Esophagus muscularis mucosa (tissue), 4 donors: ENCODE measurements at places on chromosomes 6 and 20. TPM values are rescaled to one million over a fixed set of nuclear protein-coding genes. Genes with fewer than 3 reads are reported as not detected.
A peak's percentile ranks its signal among the peaks of the same experiment; 100 is the strongest.

- H3K27ac ChIP-seq, result no peak overlapping the region
- H3K36me3 ChIP-seq, result no peaks in the 10 kb centered on the region
- H3K27me3 ChIP-seq, result peaks cover 9% of the 10 kb centered on the region
- peak; percentile 82 for DNase-seq
Observed at GRCh38 chr6:6524951-6525350, 63.6 kb upstream of the LY86 start.

DNA sequence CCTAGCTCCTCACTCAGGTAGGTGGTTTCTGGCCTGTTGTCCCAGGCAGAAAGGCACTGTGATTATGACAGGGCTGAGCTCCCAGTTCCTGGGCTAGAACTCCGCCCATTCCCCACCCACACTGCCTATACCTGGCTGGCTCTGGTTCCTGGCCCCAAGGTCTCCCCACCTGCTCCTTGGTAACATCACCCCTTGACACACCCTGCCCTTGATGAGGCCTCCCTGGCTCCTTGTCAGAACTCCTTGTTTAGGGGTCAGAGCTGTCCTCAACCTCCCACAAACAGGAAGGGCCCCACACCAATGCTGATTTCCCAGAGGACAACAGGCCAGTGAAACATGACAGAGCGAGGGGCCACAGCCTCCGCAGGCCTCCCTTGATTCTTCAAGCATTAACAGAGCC lies 15.5 kb upstream of the MYMX start:
- H3K4me1 ChIP-seq, result no peaks in the 10 kb centered on the region
- DNase-seq, result no peak
- H3K4me3 ChIP-seq, result no peak overlapping the region

DNA sequence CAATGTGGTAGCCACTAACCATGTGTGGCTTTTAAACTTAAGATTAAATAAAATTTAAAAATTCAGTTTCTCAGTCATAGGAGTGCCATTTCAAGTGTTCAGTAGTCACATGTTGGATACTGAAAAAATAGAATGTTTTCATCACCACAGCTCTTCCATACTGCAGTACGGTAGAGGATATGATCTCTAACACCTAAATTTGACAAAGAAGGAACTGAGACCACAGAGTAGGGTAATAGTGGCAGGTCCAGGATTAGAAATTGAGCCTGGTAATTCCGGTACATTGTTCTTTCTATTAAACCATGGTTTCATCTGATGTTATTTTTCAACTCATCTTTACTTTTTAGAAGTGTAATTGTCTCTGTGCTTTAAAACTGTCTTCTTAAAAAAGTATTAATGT lies 104.0 kb downstream of the CD2AP start:
- H3K36me3 ChIP-seq, result peaks cover 26% of the 10 kb centered on the region
- no peak overlapping the region for H3K27ac ChIP-seq
- no peak overlapping the region for H3K4me3 ChIP-seq

GRCh38 chr6:112215488-112216284 lies 38.7 kb downstream of the LAMA4 start:
- H3K36me3 ChIP-seq, result peaks cover 57% of the 10 kb centered on the region
- peak overlapping the region; percentile 89 for H3K27ac ChIP-seq
- DNase-seq, result no peak
- no peak overlapping the region for H3K4me3 ChIP-seq
- no peaks in the 10 kb centered on the region for H3K27me3 ChIP-seq

DNA sequence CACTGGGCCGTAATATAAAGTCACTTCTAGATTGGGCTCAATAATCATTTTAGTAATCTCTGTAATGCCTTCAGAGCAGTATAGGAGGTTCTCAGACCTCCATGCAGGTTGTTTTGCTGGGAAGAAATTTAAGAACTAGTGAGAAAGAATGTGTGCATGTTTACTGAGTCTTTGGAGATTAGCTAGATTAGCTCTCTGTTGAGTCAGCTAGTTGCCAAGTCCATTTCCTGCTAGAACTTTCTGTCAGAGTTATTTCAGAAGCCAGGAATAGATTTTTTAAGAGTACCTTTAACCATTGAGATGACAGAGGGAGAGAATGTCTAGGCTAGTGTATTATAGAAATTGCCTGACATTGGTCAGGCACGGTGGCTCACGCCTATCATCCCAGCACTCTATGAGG lies 33.3 kb downstream of the ORC3 start:
- no peaks in the 10 kb centered on the region for H3K4me1 ChIP-seq
- no peak overlapping the region for H3K27ac ChIP-seq
- H3K27me3 ChIP-seq, result no peaks in the 10 kb centered on the region

- no peak overlapping the region for H3K4me3 ChIP-seq
- H3K27ac ChIP-seq, result no peak overlapping the region
- no peaks in the 10 kb centered on the region for H3K4me1 ChIP-seq
- no peak for DNase-seq
- no peaks in the 10 kb centered on the region for H3K36me3 ChIP-seq
- H3K27me3 ChIP-seq, result no peaks in the 10 kb centered on the region
Observed at GRCh38 chr6:133277228-133277899, 36.2 kb downstream of the EYA4 start.

- DNase-seq, result no peak
- H3K4me1 ChIP-seq, result no peaks in the 10 kb centered on the region
- peak overlapping the region; percentile 37 for H3K4me3 ChIP-seq
- no peaks in the 10 kb centered on the region for H3K36me3 ChIP-seq
- no peaks in the 10 kb centered on the region for H3K27me3 ChIP-seq
Observed at GRCh38 chr6:10659699-10660348, 34.6 kb downstream of the C6orf52 start.

DNA sequence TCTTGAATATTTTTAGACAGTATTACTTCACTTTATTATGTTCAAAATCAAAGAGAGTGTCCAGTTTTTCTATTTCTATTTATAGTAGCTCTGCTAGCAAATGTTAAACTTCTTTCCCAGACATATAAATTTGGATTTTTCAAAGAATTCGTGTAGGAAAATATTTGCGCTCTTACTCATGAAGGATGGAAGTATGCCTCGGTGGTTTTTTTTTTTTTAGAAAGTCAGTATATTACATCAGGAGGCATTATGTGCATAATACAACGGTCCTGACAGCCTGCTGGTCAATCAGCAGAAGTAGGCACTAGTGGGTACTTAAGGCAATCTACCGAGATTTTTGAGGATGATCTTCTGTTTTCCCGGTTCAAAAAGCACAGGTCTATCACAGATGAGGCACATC lies 249.3 kb downstream of the TBX18 start:
- H3K4me1 ChIP-seq, result no peaks in the 10 kb centered on the region
- H3K4me3 ChIP-seq, result no peak overlapping the region
- no peaks in the 10 kb centered on the region for H3K36me3 ChIP-seq
- no peak for DNase-seq
- H3K27me3 ChIP-seq, result no peaks in the 10 kb centered on the region

DNA sequence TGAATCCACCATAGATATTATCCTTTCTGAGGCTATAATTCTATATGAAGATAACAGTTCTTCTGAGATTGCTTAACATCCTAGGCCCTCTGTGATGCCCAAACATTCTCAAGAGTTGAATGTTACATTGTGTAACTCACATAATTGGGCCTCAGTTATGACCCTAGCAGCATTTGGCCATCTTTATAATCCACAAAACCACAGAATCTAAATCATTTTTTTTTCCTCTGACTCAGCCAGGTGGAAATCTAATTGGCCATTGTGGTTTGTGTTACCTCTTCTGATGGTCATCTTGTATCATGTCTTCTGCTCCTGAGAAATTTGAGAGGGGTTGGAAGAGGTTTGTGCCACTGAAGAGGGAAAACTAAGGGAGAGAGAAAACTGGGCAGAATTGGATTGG lies 99.5 kb downstream of the LINC00237 start:
- no peaks in the 10 kb centered on the region for H3K36me3 ChIP-seq
- no peak overlapping the region for H3K4me3 ChIP-seq
- H3K27ac ChIP-seq, result no peak overlapping the region
- no peak for DNase-seq
- no peaks in the 10 kb centered on the region for H3K4me1 ChIP-seq

- no peak for DNase-seq
- no peaks in the 10 kb centered on the region for H3K4me1 ChIP-seq
- H3K27ac ChIP-seq, result no peak overlapping the region
Observed at GRCh38 chr6:107832151-107833056, 8.3 kb upstream of the SCML4 start.

- peak; percentile 87 for DNase-seq
- peak within 1 kb of the TSS; percentile 78 for H3K27ac ChIP-seq
- peaks cover 38% of the 10 kb centered on the region for H3K4me1 ChIP-seq
- H3K36me3 ChIP-seq, result peaks cover 10% of the 10 kb centered on the region
- no peaks in the 10 kb centered on the region for H3K27me3 ChIP-seq
Observed at GRCh38 chr20:59042151-59042795, at the start of gene PRELID3B. TSS of gene PRELID3B (minus strand) at chr20:59042786. CDS start at chr20:59042730, 56 bp downstream.

- H3K4me1 ChIP-seq, result peaks cover 6% of the 10 kb centered on the region
- H3K27me3 ChIP-seq, result no peaks in the 10 kb centered on the region
- DNase-seq, result no peak
- H3K27ac ChIP-seq, result no peak overlapping the region
Observed at GRCh38 chr6:123808556-123808955, 4.9 kb downstream of the NKAIN2 start.

- no peaks in the 10 kb centered on the region for H3K4me1 ChIP-seq
- no peak for DNase-seq
- H3K4me3 ChIP-seq, result no peak overlapping the region
- H3K27ac ChIP-seq, result no peak overlapping the region
- no peaks in the 10 kb centered on the region for H3K27me3 ChIP-seq
- H3K36me3 ChIP-seq, result no peaks in the 10 kb centered on the region
Observed at GRCh38 chr6:123215211-123215610, 219.2 kb downstream of the CLVS2 start.

DNA sequence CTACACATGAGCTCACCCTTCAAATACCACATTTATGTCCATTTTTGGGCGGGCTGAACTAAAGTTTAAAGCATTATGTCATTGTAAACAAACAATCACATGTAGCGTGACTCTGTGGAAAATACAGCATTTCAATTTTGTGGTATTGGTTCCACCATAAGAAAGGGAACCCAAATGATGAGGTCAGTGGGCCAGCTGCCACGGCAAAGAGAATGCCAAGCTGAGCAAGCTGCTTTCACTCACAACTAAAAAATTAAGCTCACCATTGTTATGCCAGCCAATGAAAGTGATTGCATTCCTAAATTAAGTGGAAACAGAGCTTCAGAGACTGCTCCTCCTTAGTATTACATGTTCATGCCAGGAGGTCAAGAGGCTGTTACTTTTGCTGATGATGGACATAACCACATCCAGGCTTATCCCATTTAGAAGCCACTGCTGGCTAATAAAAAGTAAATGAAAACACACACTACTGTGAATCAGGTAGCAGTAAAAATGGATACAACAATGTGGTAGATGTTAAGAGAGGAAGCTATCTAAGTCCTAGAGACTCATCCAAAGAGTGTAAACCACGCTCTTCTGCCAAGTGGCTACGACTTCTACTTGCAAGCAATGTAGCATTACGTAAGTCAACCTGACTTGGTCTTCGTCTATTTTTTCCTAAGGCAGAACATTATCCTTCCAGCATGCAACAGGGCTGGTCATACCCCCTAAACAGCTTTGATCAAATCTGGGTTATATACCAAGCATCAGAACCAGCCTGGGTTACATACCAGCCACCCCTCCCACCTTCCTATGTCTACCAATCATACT lies 164.8 kb downstream of the BACH2 start:
- H3K4me1 ChIP-seq, result peaks cover 6% of the 10 kb centered on the region
- H3K27me3 ChIP-seq, result no peaks in the 10 kb centered on the region
- no peak overlapping the region for H3K27ac ChIP-seq
- no peak for DNase-seq
- H3K4me3 ChIP-seq, result no peak overlapping the region

PPP1R14C gene
- 0.40 TPM for total RNA-seq

KCNB1 gene
- total RNA-seq, result 54.4 TPM

CCM2L gene
- 6.0 TPM for total RNA-seq

HDGFL1 gene
- total RNA-seq, result not detected

RNF217 gene
- total RNA-seq, result 20.8 TPM

THBS2 gene
- 26.4 TPM for total RNA-seq

KCNG1 gene
- total RNA-seq, result 0.63 TPM

SLC32A1 gene
- total RNA-seq, result not detected

PPIL6 gene
- total RNA-seq, result 4.4 TPM
